ENCODE measurements at places on chromosomes 6 and 20.

DNA sequence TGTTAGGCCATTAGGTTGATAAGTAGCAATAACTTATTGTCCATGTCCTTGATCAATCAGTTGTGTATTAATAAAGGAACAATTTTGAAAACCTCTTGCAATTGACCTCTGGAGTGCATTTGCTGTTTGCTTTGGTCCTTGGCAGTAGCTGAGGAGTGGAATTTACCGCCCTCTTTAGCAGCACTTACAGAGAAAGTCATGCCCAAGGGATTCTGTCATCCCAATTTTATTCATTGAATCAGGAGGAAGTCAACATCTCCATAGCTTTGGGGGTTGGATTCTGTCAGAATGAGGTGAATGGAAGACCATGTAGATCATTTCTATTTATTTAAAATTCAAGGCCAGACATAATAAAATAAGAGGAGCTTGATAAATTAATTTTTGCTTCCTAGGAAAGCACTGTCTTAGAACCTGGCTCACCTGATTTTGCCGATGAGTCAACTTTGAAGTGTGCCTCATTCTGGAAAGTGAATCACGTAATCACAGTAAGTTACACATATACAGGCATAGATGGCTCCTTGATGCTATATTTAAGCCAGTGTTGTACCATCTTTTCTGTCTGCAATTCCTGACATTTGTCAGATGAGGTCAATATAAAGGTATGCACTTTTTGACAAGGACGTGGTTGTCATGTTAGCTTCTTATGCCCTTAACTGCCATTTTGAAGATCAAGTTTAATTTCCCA is 128.7 kb upstream of the MLIP start:
- H3K27me3 ChIP-seq = no peaks in the 10 kb centered on the region
- H3K36me3 ChIP-seq = no peaks in the 10 kb centered on the region
- no peak overlapping the region for H3K4me3 ChIP-seq
- DNase-seq = no peak
- no peaks in the 10 kb centered on the region for H3K4me1 ChIP-seq

GRCh38 chr6:152975204-152975915 is 7.5 kb downstream of the FBXO5 start:
- no peak overlapping the region for H3K27ac ChIP-seq
- DNase-seq = no peak
- no peak overlapping the region for H3K4me3 ChIP-seq
- H3K36me3 ChIP-seq = peaks cover 8% of the 10 kb centered on the region
- H3K27me3 ChIP-seq = no peaks in the 10 kb centered on the region

- DNase-seq = peak; percentile 91
- peaks cover 21% of the 10 kb centered on the region for H3K27me3 ChIP-seq
- peak overlapping the region; percentile 7 for H3K4me3 ChIP-seq
- H3K36me3 ChIP-seq = no peaks in the 10 kb centered on the region
- 0 out of 2 replicates have a peak, but pooled peaks cover 4% of the 10 kb centered on the region for H3K4me1 ChIP-seq
These were observed 32.6 kb upstream of the PHACTR3 start for GRCh38 chr20:59571551-59572314.

DNA sequence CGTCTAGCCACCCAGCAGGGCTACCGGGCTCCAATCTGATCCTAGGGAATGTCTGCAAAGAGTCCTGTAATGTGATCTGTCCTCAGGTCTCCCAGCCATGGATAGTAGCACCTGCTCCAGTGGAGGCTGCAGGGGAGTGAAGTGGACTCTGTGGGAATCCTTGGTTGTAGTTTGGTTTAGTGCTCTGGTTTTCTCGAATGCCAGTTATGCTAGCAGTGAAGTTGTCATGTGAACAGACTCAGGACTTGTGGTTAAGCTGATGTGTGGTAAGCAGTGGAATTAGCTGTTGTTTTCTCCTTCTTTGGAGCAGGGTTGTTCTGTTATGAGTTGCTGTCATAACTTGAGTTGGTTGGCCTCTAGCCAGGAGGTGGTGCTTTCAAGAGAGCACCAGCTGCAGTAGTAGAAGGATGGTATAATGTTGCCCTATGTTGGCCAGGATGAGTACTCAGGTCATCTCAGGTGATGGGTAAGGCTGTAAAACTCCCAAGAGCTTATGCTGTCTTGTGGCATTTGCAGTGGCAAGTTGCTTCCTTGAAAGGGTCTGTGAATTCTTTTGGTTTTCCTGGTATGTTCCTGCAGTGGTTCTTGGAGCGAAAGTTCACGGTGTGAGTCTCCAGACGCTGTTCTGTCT is 390.2 kb downstream of the UTRN start:
- H3K36me3 ChIP-seq = peaks cover 3% of the 10 kb centered on the region
- DNase-seq = no peak
- no peaks in the 10 kb centered on the region for H3K27me3 ChIP-seq
- no peaks in the 10 kb centered on the region for H3K4me1 ChIP-seq

DNA sequence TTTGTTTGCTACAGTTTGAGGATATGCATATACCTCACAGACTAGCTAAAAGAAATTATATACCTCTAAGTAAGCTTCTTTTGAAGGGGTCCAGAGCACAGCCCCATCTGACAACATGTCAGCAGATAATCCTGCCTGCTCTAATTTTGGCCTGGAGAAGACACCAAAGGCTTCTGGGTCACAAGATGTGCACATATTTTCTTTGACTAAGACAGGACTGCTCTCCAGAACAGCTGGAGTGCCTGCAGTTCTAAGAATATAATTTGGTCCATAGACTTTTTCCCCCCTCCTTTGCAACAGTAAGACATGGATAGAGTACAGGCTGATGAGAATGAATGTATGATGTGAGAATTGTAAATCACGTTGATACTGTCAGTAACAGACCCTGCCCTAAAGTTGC is 107.9 kb upstream of the KCNK16 start:
- H3K4me3 ChIP-seq = no peak overlapping the region
- H3K36me3 ChIP-seq = no peaks in the 10 kb centered on the region
- no peak for DNase-seq
- no peaks in the 10 kb centered on the region for H3K27me3 ChIP-seq
- no peaks in the 10 kb centered on the region for H3K4me1 ChIP-seq
- no peak overlapping the region for H3K27ac ChIP-seq

GRCh38 chr6:84455511-84456029 is 228.1 kb upstream of the CEP162 start:
- H3K27ac ChIP-seq = no peak overlapping the region
- no peak overlapping the region for H3K4me3 ChIP-seq
- H3K27me3 ChIP-seq = no peaks in the 10 kb centered on the region
- H3K36me3 ChIP-seq = no peaks in the 10 kb centered on the region
- H3K4me1 ChIP-seq = no peaks in the 10 kb centered on the region

DNA sequence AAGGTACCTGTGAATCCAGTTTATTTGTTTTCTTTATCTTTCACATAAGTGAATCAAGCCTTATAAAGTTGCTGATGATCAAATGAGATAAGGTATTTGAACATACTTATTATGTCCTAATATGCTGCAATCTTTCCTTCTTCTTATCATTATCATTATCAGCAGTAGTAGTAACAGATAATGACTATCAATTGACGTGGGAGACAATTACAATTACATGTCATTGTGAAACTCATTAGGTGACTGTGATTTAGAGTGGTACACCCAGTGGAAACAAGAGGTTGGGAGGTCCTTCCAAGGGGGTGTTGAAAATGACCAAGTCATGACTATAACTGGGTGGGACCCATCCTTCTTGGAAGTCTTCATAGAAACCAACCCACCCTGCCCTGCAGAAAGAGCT is 2.8 kb downstream of the CLIC5 start:
- H3K27ac ChIP-seq = no peak overlapping the region
- peaks cover 14% of the 10 kb centered on the region for H3K27me3 ChIP-seq
- no peaks in the 10 kb centered on the region for H3K36me3 ChIP-seq
- H3K4me3 ChIP-seq = no peak overlapping the region

GRCh38 chr6:73955800-73956199 is 259.8 kb downstream of the CD109 start:
- H3K27ac ChIP-seq = no peak overlapping the region
- H3K4me3 ChIP-seq = no peak overlapping the region
- no peak for DNase-seq
- no peaks in the 10 kb centered on the region for H3K4me1 ChIP-seq

DNA sequence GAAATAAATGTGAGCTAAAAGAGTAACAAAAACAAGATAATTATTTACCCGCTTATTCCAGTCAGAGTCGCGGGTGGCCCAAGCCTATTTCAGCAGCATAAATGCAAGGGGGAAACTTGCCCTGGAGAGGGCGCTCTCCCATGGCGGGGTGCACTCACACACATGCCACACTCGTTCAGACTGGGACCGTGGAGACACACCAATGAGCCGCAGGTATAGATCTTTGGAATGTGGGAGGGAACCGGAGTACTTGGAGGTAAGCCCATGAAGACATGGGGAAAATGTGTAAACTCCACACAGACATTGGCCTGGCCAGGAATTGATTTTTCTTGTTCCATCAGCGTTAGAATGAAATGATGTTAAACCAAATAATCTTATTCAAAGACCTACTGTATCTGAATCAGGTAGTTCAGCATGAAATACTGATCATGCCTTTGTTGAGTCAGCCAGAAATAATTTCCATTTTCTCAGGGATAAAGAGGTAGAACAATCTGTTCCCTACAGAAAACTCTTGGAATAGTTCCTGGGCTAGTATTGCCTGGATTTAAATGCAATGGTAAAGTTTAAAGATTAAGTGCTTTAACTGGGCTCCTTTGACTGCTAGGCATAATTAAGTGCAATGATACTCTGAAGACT is 191.5 kb downstream of the MCHR2 start:
- H3K4me3 ChIP-seq = no peak overlapping the region
- H3K27me3 ChIP-seq = no peaks in the 10 kb centered on the region
- no peaks in the 10 kb centered on the region for H3K36me3 ChIP-seq
- H3K4me1 ChIP-seq = no peaks in the 10 kb centered on the region
- H3K27ac ChIP-seq = no peak overlapping the region
- peak; percentile 70 for DNase-seq

Measured in H1 (cell line).